Glutamatergic neuron (in vitro differentiated cells): ENCODE measurements at places on chromosomes 16 and 17. TPM values are rescaled to one million over a fixed set of nuclear protein-coding genes. Genes with fewer than 3 reads are reported as not detected.
A peak's percentile ranks its signal among the peaks of the same experiment; 100 is the strongest.

HP gene
- total RNA-seq: not detected

- peak overlapping the region; percentile 17 for H3K27ac ChIP-seq
- H3K4me1 ChIP-seq: peaks cover 1% of the 10 kb centered on the region
- peaks cover 8% of the 10 kb centered on the region for H3K27me3 ChIP-seq
- H3K4me3 ChIP-seq: no peak overlapping the region
These were observed 61.1 kb downstream of the MRC2 start for GRCh38 chr17:62688398-62689160.

GRCh38 chr16:23124315-23124714 is 24.9 kb downstream of the USP31 start:
- H3K4me3 ChIP-seq: no peak overlapping the region
- DNase-seq: no peak
- no peak overlapping the region for H3K27ac ChIP-seq
- no peaks in the 10 kb centered on the region for H3K36me3 ChIP-seq
- H3K4me1 ChIP-seq: peaks cover 21% of the 10 kb centered on the region
- H3K27me3 ChIP-seq: no peaks in the 10 kb centered on the region

- H3K4me1 ChIP-seq: peaks cover 22% of the 10 kb centered on the region
- peak overlapping the region; percentile 94 for H3K4me3 ChIP-seq
- peaks cover 23% of the 10 kb centered on the region for H3K27me3 ChIP-seq
- peaks cover 8% of the 10 kb centered on the region for H3K36me3 ChIP-seq
- no peak for DNase-seq
These were observed 820 bp downstream of the TLCD1 start for GRCh38 chr17:28725166-28725659.

DNA sequence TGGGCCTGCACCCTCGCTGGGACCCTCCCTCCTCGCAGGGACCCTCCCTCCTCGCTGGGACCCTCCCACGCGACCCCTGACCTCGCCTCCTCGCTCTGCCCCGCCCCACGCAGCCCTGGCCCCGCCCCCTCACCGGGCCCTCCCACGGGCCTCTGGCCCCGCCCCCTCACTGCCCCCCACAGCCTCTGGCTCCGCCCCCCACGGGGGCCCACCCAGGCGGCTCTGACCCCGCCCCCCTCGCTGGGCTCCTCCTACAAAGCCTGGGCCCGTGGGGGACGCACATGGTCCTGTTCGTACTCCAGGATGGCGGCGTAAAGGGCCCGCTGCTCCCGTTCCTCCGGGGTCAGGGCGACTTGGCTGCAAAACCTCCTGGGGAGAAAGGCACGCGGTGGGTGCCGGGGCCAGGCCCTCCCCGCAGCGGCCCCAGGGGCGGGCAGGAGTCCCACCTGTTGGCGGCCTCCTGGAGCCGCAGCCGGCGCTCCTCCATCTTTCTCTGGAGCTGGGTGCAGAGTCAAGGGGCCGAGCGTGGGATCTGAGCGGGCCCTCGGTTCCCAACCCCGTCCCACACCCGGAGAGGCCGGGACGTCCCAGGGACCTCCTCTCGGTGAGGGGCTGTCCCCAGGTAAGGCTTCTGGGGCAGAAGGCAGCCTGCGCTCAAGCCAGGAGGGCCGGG is 9.0 kb downstream of the VPS9D1 start:
- H3K27ac ChIP-seq: no peak overlapping the region
- no peaks in the 10 kb centered on the region for H3K36me3 ChIP-seq
- peaks cover 2% of the 10 kb centered on the region for H3K4me1 ChIP-seq
- peaks cover 2% of the 10 kb centered on the region for H3K27me3 ChIP-seq
- H3K4me3 ChIP-seq: no peak overlapping the region

- no peaks in the 10 kb centered on the region for H3K36me3 ChIP-seq
- H3K27me3 ChIP-seq: no peaks in the 10 kb centered on the region
- no peaks in the 10 kb centered on the region for H3K4me1 ChIP-seq
- no peak overlapping the region for H3K27ac ChIP-seq
- DNase-seq: no peak
These were observed 53.4 kb downstream of the ARSG start for GRCh38 chr17:68344701-68345136.

GRCh38 chr16:11059588-11059987 is 115.2 kb downstream of the CLEC16A start:
- peaks cover 43% of the 10 kb centered on the region for H3K4me1 ChIP-seq
- H3K27me3 ChIP-seq: peaks cover 7% of the 10 kb centered on the region
- no peak for DNase-seq

DNA sequence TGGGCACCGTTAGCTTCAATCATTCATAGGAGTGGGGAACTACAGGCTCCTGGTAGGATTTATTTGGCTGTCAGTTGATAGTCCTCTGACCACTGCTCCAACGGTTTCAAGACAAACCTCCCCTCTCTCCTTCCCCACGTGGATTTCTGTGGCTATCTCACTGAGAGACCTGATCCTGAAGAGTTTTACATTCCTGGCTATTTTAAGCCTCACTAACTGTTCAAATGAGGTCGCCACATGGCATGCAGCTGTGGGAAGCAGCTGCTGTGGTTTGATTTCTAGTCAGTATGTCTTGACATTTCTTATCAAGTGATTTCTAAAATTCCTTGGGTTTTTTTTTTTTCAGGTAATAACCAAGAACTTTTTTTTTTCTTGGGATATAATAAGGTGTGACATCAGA is 38.3 kb downstream of the CDK5R1 start:
- no peak for DNase-seq
- H3K27me3 ChIP-seq: peaks cover 6% of the 10 kb centered on the region
- no peaks in the 10 kb centered on the region for H3K36me3 ChIP-seq

CETP gene
- total RNA-seq: not detected
